Keratinocyte (primary cell): ENCODE measurements at places on chromosomes 5 and 9. TPM values are rescaled to one million over a fixed set of nuclear protein-coding genes. Genes with fewer than 3 reads are reported as not detected.

Gene UNC13B
- polyA plus RNA-seq = 9.3 to 10.9 TPM (median 9.8 TPM) in 3 replicates

Gene FSD1L
- 1.8 to 5.2 TPM (median 3.4 TPM) in 3 replicates for polyA plus RNA-seq

Gene NIPAL4
- 8.2 to 12.6 TPM (median 10.3 TPM) in 3 replicates for polyA plus RNA-seq

Gene LHX2
- polyA plus RNA-seq = 0.07 TPM in 1 of 3 replicates, not detected in the others

Gene RANBP3L
- not detected in 3 replicates for polyA plus RNA-seq

- DNase-seq = no peak
Measured at GRCh38 chr9:11159318-11159862, 546.6 kb upstream of the PTPRD start.

GRCh38 chr5:140647042-140647419, 399 bp downstream of the NDUFA2 start:
- DNase-seq = no peak

DNA sequence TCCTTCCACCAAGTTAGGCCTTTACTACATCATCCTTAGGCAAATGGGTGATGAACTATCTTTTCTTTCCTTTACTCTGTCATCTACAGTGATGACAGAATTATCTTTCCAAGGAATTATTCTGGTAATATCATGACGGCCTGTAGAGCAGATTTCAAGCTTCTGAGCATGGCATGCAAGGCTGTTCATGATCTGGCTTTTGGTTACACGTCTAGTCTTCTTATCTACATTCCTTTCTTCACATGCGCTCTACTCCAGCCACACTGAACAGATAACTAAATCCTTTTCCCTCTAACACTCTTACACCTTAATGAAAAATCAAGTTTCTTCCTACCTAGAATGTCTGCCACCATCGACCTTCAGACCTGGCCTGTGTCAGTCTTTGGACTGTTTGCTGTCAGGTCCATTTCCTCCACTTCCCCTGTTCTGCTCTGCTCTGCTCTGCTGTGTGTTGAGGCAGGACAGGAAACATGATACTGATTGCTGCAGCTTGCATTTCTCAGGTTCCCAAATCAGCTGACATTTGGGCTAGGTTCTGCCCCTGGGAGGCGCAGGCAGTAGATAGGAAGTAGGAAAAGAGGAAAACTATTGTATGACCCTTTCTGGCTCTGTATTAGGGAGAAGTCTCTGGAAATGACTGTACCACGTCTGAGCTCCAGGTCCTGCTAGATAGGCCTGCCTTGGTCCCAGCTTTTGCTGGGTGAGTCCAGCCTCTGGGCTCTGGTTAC, 4.2 kb downstream of the SCGB3A2 start:
- no peak for DNase-seq

DNA sequence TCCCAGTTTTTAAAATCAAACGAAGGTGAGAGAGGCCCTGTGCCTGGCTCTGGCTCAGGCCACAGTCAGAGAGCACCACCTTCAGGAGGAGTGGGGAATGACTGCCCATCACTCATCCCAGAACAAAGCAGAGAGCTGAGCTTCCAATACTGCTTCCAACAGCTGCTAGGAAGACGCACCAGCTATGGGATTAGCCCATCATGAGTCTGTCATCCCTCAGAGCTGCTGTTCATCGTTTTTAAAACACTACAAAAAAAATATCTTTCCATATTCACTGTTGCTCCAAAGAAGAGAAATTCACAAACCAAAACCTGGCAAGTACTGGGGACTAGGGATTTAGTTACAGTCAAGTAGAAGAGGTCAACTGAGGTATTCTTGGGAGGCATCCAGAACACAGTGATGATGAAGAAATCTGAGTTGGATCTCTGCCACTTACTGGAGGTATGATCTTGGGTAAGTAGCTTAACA, 102.4 kb downstream of the CDK5RAP2 start:
- DNase-seq = no peak
